Motor neuron (in vitro differentiated cells): ENCODE measurements at places on chromosomes 1 and 21. TPM values are rescaled to one million over a fixed set of nuclear protein-coding genes. Genes with fewer than 3 reads are reported as not detected.

GRCh38 chr1:163213626-163214025, 10.9 kb upstream of the RGS5 start:
- no peak for ATAC-seq

GRCh38 chr1:207844371-207844770, 66.6 kb downstream of the CD34 start:
- ATAC-seq = no peak

DNA sequence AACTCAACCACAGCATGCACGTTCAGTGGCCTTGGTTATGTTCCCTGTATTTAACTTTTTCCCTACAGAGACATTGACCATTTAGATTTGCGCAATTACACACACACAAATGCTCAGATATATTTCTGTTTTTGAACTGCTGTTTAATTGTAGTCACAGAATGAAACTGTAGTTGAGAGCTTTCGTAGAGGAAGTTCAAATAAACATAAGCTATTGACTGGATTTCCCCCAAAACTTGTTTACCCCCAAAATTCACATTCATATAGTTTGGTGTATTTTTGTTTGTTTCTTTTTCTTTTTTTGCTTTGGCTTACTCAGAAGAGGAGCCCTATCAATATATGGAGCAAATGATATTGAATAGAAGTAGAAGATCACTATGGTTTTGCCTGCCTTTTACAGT, 921.0 kb downstream of the ADGRL2 start:
- no peak for ATAC-seq

- no peak for ATAC-seq
Observed at GRCh38 chr1:152656459-152656858, 6.7 kb upstream of the LCE2D start.

DNA sequence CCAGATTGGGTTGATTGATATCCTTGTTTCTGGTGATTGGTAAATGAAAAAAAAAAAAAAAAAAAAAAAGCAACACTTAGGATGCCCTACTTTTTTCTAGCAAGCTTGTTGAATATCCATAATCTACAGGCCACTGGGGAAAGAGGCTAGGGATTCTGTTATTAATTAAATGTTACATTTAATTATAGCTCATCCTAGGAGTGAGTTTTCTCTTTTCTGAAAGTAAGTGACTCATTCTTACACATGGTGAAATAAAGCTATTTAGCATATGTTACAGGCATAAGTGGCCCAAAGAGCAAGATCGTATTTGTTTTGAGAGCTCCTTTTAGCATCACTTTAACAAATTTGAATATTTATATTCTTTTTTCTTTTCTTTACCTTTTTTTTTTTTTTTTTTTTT, 94.5 kb downstream of the FNBP1L start:
- no peak for ATAC-seq

The XCL2 gene
- total RNA-seq = not detected in 2 replicates

- ATAC-seq = no peak
Observed at GRCh38 chr21:19870682-19871081, 1127.5 kb upstream of the NCAM2 start.

The ARMH1 gene
- 2.5 and 3.4 TPM in 2 replicates for total RNA-seq

The ABCG1 gene
- total RNA-seq = 5.3 and 5.9 TPM in 2 replicates

DNA sequence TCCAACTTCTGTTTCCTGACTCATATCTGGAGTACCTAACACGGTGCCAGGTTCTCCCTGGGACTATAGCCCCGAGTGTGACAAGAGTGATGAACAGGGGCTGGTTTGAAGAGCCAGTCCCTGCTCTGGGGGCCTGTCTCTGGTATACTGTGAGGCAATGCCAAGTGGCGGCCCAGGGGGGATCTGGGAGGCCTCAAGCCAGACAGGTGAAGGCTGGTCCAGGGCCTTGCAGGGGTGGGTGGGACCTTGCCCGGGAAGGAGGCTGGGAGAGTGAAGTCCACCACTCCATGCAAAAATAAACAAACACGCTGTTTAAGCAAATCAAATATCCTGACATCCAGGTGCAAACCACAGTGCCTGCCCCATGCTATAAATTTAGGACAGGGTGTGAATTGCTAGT, 6.8 kb upstream of the PLXNA2 start:
- ATAC-seq = no peak

DNA sequence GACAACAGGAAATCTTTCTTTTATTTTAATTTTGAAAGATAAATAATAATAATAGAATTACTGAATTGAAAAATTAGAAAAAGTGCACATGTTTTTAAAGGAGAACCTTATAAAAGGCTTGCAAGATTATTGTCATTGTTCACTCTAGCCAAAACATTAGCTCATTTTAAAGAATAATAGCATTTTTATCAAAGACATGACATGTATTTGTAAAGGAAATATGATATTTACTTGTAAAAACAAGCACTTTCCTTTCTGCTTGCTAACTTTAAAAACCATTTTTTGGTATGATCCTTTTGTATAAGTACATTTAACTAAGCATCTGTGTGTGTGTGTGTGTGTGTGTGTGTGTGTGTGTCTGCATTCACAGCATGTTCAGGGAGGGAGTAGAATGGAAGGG, 156.3 kb upstream of the C1orf87 start:
- no peak for ATAC-seq

The S100A2 gene
- 1.1 TPM in 1 of 2 replicates, not detected in the other for total RNA-seq

DNA sequence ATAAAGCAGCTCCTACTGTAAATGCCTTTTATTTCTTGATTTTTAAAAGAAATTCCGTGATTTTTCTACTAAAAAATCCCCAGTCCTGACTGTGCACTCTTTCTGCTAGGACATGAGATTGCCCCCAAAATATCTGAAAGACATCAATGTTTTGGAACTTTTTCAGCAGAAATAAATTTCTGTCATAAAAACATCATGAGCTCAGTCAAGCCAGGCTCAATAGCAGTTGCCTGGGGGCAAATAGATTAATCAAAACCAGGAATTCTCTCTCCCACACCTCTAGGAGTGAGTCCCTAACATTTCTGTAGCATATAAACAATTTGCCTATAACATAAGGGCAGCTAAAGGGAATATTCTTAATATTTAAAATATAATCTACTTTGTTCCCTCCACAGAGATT, 654.1 kb downstream of the PTPRC start:
- no peak for ATAC-seq
